SK-N-SH (cell line): ENCODE measurements at places on chromosomes 3 and 15.

GRCh38 chr3:24020036-24020691 lies 75.1 kb downstream of the NR1D2 start:
- no peak for DNase-seq

- DNase-seq, result no peak
Observed at GRCh38 chr3:105791131-105791530, 77.7 kb downstream of the CBLB start.

- no peak for DNase-seq
Observed at GRCh38 chr3:42519568-42519962, 17.1 kb downstream of the VIPR1 start.

GRCh38 chr3:50419595-50420370 lies 60.5 kb upstream of the TMEM115 start:
- DNase-seq, result no peak

GRCh38 chr15:42576776-42577175 lies 1.4 kb downstream of the STARD9 start:
- peak; percentile 30 for DNase-seq

DNA sequence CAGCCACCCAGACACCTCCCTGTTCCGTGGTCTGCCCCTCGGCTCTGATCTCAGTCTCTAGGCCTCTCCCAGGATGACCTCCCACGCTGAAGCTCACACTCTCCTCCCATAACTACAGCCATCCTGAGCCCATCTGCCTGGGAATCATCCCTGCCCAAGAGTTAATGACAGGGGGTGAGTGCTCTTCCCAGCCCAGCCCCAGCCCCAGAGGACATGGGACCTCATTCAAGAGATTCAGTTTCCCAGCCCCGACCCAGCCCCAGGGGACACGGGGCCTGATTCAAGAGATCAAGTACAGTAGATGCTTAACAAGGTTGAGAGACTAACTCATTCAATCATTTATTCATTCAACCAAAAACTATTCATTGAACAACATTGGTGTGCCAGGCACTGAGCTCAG lies 272.0 kb downstream of the XXYLT1 start:
- no peak for DNase-seq

DNA sequence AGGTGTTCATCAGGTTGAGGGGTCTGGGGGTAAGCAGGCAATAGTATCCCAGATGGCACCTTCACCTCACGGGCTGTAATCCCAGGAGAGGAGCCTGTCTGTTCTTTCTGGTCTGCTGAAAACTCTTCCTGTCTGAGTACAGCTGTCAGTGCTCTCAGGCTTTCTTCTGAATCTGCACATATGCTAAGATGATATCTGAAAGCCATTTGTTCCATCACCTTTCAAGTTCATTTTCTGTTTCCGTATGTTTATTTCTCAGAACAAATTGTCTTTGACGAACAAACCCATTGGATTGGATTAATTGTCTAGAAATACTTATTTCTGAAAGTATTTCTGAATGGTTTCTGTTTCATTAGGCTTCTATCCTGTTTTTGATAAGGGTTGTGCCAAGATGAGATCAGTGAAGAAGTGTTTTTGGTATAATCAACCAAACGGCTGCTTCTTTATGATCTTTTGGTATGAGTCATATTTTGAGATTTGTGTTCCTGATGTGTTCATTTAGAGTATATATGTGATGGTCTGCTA lies 13.3 kb downstream of the ZNF592 start:
- DNase-seq, result peak; percentile 44

GRCh38 chr15:68346979-68347378 lies 69.4 kb downstream of the FEM1B start:
- no peak for DNase-seq

GRCh38 chr15:101296418-101297405 lies 1.7 kb upstream of the SNRPA1 start:
- DNase-seq, result no peak

DNA sequence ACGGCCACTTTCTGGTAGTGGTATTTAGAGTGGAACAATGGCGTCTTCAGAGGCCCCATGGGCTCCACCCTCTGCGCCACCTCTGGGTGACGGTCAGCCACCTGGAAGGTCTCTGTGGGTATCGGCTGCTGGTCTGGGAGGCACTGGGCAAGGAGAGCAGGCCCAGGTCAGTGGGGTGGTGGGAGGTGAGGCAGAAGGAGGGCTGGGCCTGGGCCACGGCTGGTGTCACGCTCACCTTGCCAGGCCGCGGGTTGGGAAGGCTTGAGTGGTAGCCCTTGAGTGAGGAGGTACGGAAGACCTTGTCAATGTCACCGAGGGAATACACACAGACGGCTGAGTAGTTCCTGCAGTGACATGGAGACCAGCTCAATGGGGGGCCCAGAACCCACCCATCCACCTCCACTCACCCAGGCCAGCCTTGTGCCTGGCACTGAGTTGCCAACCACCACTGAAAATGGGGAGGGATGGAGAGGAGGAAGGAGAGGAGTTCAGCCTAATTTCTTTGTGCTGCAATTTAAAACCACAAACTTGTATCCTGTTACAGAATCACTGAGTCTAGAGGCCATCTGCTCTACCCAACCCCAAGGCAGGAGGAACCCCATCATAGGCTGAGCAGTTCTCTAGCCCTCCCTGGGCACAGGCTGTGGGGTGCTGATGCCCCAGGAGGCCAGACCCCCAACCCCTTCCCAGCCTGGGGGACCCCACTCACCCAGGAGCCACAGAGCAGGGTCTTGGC lies 19.0 kb downstream of the SEMA7A start:
- DNase-seq, result no peak

DNA sequence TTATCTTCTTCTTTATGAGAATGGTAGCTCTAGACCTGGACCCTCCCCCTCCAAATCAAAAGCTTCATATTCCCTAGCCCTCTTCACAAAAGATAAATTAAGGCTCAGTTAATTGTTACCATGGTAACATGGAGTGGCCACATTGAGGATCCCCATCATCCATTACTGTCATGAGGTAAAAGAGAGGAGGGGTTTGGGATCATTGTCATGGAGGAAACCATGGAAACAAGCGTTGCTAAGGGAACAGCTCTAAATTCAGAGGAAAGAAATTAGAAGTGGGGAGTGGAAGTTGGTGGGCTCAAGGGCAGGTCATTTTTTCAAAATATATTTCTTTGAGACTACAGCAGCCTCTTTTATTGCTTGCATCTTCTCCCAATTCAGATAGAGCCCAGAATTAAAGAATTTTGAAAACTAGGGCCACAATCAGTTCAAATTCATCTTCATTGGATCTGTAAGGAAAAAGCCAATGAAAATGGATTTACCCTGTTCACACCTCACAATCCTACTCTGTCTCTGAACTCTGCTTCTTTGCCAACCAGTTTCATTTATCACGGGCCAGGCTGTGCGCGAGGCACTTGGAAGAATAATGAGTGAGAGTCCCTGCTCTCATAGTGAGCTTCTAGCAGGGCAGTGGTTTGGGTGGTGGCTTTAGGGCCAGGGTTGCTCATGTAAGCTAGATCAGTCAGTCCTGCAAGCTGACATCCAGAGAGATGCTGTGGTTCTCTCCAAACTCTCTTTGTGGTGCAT lies 11.6 kb upstream of the AEN start:
- DNase-seq, result no peak

- peak; percentile 18 for DNase-seq
Observed at GRCh38 chr15:99403597-99403996, 152.3 kb downstream of the LRRC28 start.

- DNase-seq, result no peak
Observed at GRCh38 chr3:13207975-13208705, 134.9 kb upstream of the IQSEC1 start.

DNA sequence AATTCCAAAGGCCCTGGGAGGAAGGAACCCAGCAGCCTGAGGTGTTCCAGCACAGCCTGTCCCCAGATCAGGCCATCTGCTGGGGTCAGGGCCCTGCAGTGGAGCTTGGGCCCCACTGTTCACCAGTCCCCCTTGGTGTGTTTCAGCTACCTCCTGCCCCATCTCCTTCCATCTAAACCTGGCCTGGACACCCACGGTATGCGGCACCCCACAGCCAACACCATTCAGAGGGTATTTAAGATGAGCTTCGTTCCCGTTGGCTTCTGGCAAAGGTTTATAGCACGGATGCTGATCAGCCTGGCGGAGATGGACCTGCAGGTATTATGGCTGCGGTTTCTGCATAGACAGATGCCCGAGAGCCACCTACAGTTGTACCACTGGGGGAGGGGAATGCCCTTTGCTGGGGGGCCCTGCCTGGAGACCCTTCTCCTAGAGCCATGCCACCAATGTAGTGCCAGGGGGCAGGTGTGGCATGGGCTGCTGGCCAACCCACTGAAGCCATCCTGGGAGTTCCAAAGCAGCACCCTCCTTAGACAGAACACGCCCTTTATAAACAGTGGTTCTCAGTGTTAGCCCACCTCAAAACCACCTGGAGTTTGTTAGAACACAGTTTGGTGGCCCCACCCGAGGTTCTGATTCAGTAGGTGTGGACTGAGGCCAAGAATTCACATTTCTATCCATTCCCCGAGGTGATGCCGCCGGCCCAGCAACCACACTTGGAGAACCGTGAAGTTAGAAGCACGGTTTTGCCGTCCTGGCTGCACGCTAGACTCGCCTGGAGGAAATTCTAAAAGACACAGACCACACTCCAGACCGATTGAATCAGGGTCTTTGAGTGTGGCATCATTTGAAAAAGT lies 126.9 kb downstream of the LRRK1 start:
- no peak for DNase-seq

DNA sequence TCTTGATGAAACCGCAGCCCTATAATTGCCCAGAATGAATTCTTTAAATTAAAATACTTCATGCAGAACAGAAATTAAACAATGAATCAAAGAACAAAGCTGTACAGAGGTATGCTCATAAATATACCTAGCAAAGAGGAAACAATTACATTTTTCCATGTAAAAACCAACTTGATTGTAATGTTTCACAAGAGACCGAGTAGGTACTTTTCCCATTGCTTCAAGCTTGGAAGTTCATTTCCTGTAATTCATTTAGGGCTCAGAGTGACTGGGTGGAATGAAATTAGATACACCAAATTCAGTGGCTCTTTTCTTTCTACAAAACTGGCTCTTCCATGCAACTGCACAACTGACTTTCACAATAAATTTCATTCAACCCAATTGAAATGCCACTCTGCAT lies 51.4 kb downstream of the FHIT start:
- DNase-seq, result no peak

- DNase-seq, result no peak
Observed at GRCh38 chr3:183287301-183287971, 34.4 kb downstream of the B3GNT5 start.

GRCh38 chr3:141276398-141276797 lies 44.8 kb downstream of the PXYLP1 start:
- no peak for DNase-seq

- DNase-seq, result no peak
Observed at GRCh38 chr15:31032961-31033371, 41.5 kb upstream of the MTMR10 start.

DNA sequence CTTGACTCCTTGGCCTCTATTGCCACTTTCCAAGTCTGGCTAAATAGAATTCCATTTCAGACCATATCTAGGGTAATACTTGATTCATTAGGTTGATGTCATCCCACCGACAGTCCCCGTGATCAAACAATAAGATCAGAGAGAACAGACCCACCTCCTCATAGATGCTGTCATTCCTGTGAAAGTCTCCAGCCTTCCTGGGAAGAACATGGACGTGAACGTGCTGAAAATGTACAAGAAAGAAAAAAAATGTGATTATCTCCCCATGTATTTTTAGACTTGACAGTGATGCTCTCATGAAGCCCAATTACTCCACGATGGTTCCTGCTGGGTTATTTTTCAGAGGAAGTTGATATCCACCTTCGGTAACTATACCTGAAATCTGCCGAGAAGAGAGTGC lies 872.4 kb upstream of the CFAP20DC start:
- DNase-seq, result no peak

GRCh38 chr3:48018841-48019240 lies 2.6 kb upstream of the MAP4 start:
- DNase-seq, result no peak

DNA sequence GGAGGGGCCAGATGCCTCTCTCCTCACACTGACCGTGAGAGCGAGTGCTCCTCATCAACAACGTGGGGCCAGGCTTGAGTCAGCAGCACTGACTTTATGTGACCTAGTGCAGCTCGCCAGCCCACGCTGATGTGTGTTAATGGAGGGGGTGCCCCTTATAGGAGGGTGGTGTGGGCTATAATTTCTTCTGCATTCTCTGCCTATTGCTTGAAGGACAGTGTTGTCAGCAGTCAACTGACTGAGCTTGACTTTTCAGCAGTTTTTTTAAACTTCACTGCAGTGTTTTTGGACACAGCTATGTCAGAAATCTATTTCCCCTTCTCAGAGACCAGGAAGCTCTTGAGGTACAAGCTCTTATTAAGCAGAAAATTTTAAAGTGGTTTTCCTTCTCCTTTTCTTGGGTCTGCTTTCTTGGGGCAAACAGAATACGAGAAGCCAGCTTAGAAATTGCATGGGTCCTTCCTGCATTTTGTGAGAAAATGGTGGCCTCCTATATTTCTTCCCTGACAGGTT lies 304.8 kb upstream of the CTDSPL start:
- DNase-seq, result no peak

- no peak for DNase-seq
Observed at GRCh38 chr3:98776140-98776493, 13.0 kb downstream of the ST3GAL6 start.

GRCh38 chr15:46677491-46677890 lies 1039.8 kb upstream of the SEMA6D start:
- DNase-seq, result no peak

GRCh38 chr3:124584552-124585391 lies 145.5 kb upstream of the UMPS start:
- DNase-seq, result peak; percentile 91

DNA sequence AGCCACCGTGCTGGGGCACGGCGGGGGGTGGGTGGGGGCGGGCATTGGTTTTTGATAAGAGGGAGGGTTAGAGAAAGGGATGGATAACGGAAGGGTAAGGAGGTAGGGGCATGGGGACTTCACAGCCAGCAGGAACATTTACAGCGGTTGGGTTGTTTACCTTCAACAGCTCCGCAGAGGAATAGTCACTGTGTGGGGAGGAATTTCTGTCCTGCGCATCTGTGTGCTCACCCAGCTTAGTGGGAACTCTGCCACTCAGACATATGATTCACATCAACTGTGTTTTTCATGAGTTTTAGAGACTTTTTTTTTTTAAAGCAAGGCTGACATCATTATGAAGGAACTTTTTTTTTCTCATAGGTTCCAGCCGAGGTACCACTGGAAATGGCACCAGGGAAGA lies 19.6 kb downstream of the CHRD start:
- DNase-seq, result no peak

DNA sequence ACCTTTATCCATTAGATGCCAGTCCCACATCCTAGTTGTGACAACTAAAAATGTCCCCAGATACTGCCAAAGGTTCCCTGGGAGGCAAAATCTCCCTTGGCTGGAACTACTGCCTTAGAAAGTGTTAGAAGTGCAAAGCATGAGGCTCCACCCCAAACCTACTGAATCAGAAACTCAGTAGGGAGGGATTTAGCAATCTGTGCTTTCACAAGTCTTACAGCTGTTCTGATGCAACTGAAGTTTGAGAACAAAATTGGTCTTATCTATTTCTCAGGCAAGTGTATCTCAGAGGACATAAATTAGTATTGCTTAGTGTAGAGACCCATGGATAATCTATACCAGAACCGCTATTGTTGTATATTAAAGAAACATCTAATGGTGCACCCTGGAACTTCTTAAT lies 70.2 kb downstream of the CLDN1 start:
- DNase-seq, result no peak
